Cerebellar nuclear complex (tissue), 1 donor: ENCODE measurements at places on chromosomes 2 and 18.

- no peak for DNase-seq
These were observed 18.9 kb upstream of the IL1R2 start for GRCh38 chr2:101972621-101973434.

DNA sequence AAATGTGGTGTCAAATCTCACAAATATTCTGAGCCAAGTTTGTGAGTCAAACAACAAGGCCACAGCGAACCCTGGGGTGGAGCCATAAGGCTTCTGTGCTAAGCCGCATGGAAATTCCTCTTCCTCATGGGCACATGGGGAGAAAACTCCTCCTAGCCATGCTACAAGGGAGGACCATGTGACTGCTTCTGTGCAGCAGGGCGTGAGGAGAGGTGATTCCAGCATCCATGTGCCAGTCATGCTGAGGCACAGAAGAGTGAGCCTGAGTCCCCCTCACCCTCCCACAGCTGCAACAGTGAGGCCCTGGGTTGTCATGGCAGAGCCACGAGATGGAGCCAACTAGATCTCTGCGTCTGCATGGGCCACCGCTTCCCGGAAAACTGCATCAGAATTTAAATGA, 488.8 kb upstream of the RAB6C start:
- no peak for DNase-seq

GRCh38 chr2:84386336-84387040, 72.6 kb downstream of the SUCLG1 start:
- DNase-seq: no peak

DNA sequence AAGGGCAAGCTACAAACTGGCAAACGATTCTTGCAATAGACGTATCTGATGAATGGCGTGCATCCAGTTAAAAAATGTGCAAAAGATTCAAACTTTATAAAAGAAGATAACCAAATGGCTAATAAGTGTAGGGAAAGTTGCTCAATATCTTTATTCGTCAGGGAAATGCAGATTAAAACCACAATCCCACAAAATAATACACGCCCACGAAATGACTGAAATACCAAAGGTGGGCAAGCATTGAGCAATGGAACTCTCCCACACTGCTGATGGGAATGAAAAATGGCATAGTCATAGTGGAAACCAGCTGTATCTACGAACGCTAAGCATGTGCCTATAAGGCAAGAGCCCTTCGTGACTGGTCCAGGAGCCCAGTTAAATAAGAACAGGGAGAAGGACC, 168.6 kb upstream of the SIX2 start:
- no peak for DNase-seq

DNA sequence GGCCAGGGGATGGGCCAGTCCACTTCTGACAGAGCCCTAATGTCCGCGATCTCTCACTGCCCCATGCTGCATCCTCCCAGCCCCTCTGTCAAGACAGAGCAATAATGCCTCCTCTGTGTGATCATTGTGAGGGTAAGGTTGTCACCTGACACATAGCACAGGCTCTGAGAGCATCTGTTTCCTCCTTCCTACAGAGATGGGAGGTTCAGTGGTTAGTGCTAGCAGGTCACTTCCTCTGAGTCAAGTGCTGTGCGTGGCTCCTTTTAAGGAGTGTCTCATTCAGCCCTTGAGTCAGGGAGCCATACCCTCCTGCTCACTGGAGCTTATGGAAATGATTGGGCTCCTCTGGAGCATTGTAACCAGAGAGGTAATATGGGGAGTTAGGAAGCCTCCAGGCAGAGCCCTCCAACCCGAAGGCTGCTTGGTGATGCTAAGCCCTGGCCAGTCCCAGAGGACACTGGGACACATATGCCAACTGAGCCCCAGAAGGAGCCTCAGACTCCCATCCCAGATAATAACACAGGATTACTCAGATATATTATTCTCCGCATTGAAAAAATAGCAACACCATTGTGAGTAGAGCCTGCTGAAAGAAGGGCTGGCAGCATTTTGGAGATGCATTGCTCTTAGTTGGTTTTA, 189.0 kb downstream of the GALNT1 start:
- no peak for DNase-seq

- no peak for DNase-seq
These were observed 77.3 kb upstream of the RPL31 start for GRCh38 chr2:100924520-100925451.

DNA sequence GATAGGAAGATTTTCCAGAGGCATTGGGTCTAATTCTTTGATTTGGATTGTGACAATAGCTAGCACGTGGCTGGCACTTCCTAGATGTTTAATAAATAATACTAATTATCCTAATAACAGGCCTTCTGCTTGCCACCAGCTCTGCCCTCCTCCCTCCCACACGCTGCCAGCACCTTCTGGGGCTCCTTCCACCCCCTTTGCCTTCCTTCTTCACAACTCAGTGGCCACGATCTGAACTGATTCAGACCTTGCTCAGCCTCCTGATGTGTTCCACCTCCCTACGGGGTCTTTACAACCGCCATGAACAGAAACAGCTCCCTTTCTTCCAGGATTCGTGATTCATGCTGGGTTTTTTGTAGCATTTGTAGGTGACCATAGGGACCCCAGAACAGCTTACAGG, 310.3 kb upstream of the HS6ST1 start:
- DNase-seq: no peak

GRCh38 chr2:71498261-71498701, 44.9 kb downstream of the DYSF start:
- DNase-seq: no peak

DNA sequence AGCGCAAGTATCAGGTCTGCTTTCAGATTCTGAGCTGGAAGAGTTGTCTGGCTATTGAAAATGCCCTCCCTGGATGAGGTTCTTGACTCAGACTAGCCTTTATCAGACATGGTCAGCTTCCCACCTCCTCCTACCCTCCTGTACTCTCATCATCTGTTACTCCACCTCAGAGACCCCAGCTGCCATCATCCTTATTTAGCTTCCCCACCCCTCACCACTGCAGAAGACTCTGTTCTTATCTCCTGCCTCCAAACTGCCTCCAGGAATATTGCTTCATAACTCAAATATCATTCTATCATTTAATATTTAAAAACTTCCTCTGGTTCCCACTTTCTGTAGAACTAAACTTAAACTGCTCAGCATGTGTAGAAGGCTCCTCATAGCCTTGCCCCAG, 31.1 kb upstream of the PPP3R1 start:
- no peak for DNase-seq

- no peak for DNase-seq
These were observed 252.4 kb upstream of the SALL3 start for GRCh38 chr18:78727057-78727739.

DNA sequence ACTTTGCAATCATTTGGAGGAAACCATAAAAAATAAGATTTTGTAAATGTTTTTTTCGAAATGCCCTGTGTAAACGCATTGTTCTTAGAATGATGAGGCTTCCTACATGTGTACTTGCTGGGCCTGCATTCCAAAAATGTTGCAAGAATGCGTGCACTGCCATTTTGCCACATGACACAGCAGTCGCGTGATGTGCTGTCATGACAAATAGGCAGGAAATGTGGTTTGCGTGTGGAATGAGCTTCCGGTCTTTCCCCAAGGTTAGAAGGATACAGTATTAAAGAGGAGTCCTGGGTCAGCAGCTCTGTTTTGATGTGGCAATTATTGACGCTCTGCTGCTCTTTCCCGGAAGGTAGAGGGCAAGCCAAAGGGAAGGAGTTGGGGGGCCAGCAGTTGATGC, 18.1 kb upstream of the SERPINB2 start:
- no peak for DNase-seq

- DNase-seq: no peak
These were observed 79.4 kb upstream of the TCF7L1 start for GRCh38 chr2:85053802-85054201.

GRCh38 chr18:40672590-40672989, 1282.4 kb upstream of the PIK3C3 start:
- DNase-seq: no peak

DNA sequence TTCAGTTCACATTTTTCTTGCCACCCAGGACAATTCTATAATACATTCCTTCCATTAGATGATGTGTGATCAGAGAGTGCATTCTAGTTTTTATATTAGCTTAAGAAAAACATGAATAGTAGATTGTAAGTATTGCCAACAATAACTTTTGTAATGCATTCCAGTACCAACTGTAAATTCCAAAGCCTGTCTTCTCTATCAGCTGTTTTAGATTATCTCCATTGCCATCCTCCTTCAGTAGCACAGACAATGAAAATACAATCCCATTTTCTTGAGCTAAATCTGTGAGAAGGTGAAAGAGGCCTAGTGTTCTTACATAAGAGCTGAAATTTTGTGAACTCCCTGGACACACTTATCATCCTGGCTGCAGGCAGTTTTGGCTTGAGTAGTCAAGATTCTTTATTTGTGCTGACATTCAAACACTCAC, 103.9 kb downstream of the CCBE1 start:
- DNase-seq: no peak

GRCh38 chr2:120463996-120464395, 118.1 kb downstream of the INHBB start:
- DNase-seq: no peak
